ENCODE measurements at places on chromosomes 2 and 18.

- DNase-seq = peak; percentile 12
Measured at GRCh38 chr2:218223046-218223445, 6.1 kb downstream of the ARPC2 start.

DNA sequence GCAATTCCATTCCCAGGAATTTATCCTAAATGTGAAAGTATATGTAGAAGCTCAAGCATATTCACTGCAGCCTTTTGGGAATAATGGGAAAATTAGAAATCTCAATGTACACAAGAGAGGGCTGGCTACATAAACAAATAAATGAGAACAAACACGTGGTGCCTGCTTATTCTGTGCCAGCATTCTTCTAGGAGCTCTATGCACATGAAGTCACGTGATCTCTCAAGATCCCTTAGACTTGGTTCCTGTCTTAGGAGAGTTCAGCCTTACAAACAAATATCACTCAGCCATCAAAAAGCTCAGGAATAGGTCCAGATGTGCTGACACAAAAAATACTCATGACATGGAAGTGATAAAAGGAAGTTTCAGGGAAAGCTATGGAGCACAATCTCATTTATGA lies 92.9 kb upstream of the SP3 start:
- no peak for DNase-seq

DNA sequence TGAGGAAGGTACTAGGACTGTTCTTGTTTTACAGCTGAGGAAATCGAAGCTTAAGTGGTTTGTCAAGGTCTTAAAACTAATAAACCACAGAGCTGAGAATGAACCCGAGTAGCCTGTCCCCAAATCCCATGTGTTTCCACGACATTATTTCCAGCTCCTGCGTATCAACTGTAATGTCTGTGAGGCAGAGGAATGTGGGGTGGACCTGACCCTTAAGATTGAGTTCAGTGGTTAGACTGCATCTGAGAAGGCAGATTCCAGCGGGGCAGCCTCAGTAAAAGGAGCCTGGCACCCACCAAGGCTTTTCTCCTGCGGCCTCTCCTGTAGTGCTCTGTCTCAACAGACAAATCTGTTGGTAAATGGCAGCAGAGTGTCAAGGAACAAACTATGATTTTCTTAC lies 81.9 kb upstream of the TMEM178A start:
- DNase-seq = no peak

GRCh38 chr2:25103287-25103871 lies 61.5 kb downstream of the EFR3B start:
- DNase-seq = no peak

GRCh38 chr2:13335862-13336535 lies 619.3 kb downstream of the TRIB2 start:
- DNase-seq = no peak

DNA sequence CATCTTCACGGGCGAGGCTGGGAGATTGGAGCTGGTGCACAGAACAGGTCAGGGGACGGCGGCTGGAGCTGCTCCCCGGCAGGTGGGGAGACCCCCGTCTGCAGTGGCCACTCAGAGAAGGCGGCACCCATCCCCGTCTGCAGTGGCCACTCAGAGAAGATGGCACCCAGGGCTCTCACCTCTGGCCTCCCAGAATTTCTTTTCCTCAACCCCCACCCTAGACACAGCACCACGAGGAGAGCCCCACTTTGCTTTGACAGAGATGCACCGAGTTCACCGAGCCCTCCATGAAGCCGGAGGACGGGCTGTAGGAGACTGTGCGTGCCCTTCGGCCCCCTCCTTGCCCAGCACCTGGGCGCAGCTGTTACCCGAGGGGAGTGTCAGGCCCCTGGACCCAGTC lies 201.6 kb upstream of the SALL3 start:
- no peak for DNase-seq

GRCh38 chr2:15117409-15118050 lies 443.6 kb downstream of the NBAS start:
- no peak for DNase-seq

- DNase-seq = no peak
Measured at GRCh38 chr2:160309585-160309984, 109.5 kb upstream of the ITGB6 start.

DNA sequence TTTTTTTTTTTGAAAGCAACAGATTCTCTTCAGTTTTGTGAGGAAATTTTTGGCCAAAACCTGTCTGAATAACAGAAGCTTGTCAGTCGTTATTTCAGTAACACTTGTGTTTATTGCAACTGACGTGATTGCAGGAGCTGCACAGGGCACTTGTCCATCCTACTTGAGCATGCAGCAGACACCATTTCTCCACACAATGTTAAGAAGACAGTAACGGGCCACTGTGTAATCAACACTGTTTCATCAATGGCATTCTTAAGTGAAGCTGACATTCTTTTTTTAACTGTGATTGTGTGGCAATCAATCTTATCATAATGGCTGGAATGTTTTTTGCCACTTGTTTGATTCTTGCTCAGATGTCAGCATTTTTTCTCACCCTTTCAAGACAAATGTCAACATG lies 50.1 kb upstream of the PIEZO2 start:
- no peak for DNase-seq

- no peak for DNase-seq
Measured at GRCh38 chr18:3499501-3499900, 49.5 kb downstream of the TGIF1 start.

DNA sequence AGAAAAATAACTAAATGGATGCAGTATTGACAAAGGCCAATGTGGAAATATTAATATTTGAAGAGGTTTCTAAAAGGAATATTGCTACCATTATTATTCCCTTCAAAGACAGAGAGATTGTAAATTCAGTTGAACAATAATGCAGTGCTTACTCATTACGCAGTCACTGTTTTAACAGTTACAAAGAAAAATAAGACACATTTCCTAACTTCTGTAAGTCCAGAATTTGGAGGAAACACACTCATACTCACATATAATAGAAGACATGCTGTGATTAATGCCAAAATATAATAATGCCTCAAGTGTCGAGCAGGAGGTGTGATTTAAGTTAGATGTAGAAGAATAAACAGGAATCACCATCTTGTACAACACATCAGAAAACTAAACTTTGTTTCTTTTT lies 389.2 kb downstream of the FBXO15 start:
- no peak for DNase-seq

GRCh38 chr2:28348149-28348567 lies 44.5 kb upstream of the FOSL2 start:
- peak; percentile 45 for DNase-seq

DNA sequence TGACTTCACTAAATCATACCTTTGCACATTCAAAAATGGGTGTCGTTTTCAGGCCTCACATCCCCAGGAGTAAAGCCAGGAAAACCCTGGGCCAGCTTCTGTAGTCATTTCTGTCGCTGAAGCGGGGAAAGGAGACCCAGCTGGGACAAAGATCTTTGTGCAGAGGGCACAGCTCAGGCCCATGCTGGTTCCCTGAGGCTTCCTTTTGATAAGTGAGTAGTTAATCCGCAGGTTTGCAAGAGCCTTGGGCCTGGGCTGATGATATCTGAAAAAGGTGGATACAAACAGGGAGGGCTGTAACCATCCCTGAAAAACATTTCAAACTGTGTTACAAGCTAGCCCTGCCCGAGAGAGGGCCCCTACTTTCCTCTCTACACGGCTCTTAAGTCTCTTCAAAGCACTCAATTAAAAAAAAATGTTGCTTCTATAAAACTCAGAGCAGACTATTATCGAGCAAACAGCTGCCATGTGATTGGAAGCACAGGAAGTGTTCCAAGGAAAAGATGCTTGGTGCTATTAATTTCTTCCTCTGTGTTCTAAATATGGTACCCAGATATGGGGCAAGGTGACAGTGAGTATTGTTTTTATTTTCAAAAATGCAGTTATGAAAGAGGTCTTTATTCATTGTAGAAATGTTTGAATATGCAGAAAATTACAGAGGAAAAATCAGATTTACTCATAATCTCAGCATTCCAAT lies 117.2 kb downstream of the LNPK start:
- DNase-seq = no peak

GRCh38 chr2:46066601-46067000 lies 230.6 kb upstream of the EPAS1 start:
- no peak for DNase-seq

GRCh38 chr2:10172033-10172871 lies 49.7 kb downstream of the RRM2 start:
- DNase-seq = no peak

GRCh38 chr2:215702116-215702902 lies 266.4 kb upstream of the FN1 start:
- no peak for DNase-seq

GRCh38 chr2:174722942-174723592 lies 41.2 kb downstream of the CHRNA1 start:
- DNase-seq = no peak

DNA sequence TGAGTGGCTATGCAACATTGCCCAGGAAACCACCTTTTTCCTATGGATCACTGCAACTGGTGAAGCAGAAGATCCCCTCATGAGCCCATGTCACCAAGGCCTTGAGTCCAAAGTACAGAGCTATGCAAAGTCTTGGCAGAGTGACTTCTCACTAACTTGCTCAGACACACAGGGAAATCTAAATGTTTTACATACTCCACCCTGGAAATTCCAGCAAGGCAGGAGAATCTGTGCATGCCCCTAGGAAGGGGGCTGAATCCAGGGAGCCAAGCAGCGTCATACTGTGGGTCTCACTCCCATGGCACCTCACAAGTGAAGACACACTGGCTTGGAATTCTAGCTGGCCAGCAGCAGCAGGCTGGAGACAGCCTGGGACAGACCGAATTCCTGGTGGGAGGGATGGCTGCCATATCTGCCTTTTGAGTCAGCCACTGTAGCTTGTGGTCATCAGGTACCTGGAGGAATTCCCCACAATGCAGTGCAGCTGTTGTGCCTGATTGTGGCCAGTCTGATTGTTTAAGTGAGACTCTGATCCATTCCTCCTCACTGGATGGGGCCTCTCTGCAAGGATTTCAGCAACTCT lies 1817.4 kb downstream of the SUCLG1 start:
- no peak for DNase-seq

DNA sequence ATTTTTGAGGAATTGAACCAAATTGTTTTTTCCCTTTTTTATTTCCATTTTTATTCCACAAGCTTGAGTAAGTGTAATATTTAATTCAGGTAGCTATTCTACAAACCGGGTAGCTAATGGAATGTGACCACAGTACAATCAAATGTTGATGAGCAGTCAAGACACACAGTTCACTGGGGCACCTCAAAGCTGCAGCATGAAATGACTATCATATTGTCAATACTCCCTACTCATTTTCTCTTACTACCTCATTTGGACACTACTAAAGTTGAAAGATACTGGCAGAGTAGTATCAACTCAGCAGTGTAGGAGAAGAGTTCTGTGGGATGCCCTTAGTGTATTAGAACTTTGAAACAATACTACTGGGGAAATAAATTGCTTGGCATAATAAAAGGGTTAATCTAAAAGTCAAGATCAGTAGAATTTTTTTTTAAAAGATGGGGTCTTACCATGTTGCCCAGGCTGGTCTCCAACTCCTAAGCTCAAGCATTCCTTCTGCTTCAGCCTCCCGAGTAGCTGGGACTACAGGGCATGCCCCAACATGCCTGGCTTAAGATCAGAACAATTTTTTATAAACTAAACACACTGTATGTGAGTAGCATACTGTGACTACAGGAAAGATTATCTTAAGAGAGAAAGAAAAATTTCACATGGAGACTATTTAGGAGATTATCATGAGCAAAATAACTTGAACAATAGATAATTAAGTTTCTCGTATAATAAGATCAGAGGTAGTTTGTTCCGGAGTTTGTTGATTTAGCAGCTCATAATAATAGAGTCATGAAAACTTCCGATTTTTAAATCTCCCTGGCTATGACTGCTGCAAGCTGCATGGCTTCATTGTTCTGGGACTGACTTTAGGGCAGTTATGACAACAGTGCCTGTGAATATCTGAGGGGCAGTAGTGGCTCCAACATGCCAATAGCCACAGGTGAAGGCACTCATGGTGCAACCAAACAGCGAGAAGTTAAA lies 43.7 kb downstream of the MYO3B start:
- no peak for DNase-seq

GRCh38 chr2:119826370-119826961 lies 66.7 kb downstream of the PTPN4 start:
- DNase-seq = no peak

- DNase-seq = no peak
Measured at GRCh38 chr2:42118754-42119569, 50.2 kb upstream of the EML4 start.

DNA sequence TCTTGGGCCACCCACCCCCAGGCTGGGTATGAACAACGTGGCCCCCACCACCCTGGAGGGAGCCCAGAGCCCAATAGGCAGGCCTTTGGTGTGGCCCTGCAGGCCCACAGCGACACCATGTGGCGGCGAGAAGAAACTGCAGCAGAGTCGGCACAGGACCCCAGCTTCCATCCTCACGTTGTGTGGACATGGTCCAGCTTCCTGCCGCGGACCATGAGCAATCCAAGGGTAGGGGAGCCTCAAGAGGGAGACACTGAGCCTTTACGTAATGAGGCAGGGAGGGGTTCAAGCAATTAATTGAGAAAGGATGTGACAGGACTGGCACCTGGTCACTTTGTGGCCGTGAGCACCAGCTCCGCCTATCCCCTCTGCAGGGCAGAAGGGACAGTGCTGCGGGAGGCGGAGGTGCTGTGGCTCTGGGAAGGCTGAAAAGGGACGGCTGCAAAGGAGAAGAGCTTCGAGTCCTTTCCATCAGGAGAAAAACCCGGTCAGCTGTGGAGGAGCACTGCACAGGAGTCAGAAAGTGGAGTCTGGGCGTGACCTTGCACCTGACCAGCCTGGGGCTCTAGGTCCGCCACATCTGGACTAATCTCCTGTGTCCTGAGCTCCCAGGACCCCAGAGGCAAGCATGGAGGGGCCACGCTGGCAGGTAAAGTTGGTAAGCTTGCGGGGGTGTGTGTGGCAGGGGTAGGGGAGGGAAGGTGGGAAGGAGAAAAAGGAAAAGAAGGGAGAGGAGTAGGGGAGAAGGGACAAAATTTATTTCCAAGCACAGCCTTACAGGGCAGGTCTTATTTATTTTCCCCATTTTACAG lies 44.9 kb downstream of the TMEM37 start:
- no peak for DNase-seq

GRCh38 chr2:95303191-95303919 lies 6.2 kb downstream of the KCNIP3 start:
- no peak for DNase-seq

DNA sequence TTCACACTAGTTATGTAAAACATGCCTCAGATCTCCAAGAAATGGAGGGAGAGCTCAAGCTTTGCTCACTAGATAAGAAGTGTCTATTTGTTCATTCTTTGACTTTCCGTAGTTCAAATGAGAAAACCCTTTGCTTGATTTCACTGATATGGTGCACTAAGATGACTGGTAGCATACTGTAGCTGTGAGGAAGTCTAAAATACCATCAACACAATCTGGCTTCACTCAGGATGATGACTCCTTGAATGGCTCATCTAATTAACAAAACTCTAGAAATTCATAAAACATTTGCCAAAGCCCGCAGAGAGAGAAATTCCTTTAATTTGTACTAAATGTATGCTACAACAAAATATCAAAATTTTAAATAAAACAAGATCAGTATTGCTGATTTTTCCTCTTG lies 152.8 kb upstream of the STK17B start:
- no peak for DNase-seq

GRCh38 chr2:206935991-206936842 lies 3.1 kb upstream of the CPO start:
- DNase-seq = no peak
